Natural killer cell treated with Interleukin-12 subunit alpha and Interleukin-12 subunit beta and Interleukin-15 and Interleukin-18, amount 100 ng/mL, for 72 hours (primary cell): ENCODE measurements at places on chromosomes 12 and 14.

DNA sequence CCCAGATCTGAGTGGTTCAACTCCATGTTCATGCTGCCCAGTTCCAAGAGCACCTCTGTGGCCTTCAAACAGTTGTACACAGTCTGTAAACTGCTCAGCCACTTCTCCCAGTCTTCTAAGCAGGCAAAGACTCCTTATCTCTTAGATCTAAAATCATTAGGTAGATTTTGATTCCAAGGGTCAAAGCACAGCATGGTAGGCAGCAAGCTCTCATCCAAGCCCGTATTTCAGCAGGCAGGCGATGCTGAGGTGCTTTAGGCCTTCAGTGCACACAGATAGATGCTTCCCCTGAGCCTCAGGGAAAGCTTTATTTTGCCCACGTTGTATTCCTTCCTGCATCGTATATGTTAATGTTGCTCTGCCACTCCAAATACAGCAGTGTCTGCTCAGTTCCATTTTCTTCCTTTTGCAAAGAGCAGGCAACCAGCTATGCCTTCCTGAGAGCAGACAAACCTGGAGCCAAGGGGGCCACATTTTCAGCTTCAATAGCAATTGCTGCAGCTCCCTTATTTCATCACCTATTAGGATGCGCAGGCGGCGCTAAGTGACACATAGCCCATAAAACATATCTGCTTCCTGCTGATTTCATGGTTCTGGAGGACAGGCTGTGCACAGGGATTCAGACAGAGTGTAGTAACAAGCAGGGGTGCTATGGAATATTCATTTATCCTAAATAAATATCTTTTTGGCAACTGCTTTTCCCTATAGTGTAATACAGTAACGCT is 67.5 kb downstream of the ETV6 start:
- DNase-seq = no peak

- no peak for DNase-seq
Observed at GRCh38 chr12:47545938-47546609, 159.8 kb downstream of the RPAP3 start.

DNA sequence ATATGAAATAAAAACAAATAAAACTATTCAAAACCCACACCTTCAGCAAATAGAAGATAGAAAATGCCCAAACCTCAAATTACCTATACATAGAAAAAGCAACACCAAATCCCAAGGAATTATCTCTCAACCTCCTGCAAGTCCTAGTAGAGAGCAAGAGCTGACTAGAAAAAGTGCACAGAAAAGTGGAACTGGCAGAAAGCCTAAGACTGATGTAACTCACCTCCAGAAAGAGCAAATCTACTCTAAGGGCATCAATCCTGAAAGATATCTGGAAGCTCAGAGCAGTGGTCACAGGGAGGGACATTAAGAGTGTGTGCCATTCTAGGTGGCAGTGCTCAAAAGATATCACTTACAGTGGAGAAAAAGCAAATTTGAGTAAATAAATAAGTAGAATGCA is 62.1 kb upstream of the PLEKHG7 start:
- DNase-seq = no peak

- no peak for DNase-seq
Observed at GRCh38 chr14:32078858-32079216, 1.7 kb downstream of the ARHGAP5 start.

DNA sequence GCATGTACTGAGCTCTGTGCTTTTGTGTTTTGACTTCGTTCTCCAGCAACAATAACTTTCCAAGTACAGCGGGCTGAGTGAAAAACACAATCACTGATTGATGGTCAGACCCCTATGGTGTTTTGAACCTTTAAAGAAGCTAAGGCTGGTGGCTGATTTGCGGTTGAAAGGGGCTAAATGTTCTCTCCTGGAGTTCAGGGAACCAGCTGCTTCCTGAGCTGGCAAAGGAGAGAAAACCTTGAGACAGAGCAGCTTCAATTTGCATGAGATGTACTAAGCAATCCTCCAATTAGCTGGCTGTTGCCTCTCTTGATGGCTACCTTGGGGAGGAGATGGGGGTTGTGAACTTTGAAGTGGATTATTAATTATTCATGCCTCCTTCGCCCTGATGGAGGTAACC is 546.7 kb upstream of the SEL1L start:
- no peak for DNase-seq

DNA sequence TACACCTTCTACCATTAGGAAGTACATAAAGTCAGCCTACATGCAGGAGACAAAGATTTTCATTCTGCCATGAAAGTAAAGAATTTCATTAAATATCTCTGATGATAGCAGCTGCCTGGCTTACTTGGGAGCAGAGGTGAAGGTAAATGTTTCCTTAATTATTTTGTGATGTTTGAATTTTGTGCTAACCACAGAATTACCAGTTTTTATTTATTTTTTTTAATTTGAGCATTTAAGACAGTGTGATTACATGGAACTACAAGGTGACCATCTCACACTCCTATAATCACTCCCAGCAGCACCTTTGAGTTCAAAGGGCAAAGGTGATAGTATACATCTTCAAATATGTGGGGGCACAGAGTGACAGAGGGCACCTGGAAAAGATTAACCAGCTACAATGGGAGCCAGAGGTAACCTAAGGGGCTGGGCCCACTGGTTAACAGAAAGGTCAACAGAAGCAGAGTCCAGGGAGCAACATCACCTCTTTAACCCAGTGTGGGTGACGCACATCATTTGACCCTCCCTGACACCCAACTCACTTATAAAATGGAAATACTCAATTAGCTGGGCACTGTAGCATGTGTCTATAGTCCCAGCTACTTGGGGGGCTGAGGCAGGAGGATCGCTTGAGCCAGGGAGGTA is 65.0 kb downstream of the GCH1 start:
- DNase-seq = no peak

- DNase-seq = no peak
Observed at GRCh38 chr14:91636604-91637003, 95.3 kb downstream of the CATSPERB start.

DNA sequence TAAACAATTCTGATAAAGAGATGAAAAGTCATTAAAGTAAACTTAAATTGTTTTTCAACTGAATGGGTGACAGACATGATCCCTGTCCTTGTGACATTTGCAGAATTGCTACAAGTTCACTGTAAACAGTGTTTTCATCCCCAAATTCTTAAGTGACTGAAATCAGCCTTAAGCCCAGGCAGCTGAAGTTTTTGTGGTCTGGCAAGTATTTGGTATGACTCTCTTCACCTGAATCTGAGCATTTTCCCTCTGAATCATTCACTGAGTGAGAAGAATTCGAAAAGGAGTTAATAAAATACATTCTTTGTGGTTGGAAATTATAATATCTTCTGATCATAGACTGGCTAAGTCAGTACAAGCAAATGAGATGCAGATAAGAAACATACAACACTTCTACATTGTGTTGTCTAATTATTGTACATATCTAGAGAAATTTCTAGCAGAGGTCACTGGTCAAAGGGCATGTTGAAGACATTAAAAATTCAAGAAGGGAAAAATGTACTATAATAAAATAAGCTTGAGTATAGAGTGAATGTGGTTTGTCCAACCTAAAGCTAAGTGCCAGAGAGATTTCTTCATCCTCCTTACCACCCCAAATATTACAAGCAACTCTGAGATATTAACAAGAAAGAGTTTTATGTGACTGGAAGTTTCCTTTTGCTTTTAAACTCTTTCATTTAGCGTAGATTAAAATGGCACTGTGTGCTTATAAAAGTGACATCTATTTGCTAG is 177.8 kb upstream of the DIO2 start:
- DNase-seq = no peak

- DNase-seq = no peak
Observed at GRCh38 chr12:118358612-118359540, 13.8 kb downstream of the TAOK3 start.

DNA sequence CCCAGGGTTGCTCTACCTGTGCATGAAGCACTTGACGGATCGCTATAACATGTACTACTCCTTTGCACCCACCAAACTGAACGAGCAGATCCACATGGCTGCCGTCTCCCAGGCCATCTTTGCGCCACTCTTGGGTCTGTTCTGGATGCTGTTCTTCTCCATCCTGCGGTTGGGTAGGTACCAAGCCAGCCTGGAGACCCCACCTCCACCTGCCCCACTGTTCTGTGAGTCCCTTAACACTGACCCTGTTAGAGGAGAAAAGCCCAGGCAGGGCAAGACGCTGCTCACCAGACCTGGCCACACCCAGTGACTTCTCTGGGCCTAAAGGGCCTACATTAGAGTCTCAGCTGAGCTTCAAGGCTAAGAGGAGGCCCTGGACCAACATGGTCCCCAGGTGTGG is 21.7 kb downstream of the NGB start:
- no peak for DNase-seq

- peak; percentile 72 for DNase-seq
Observed at GRCh38 chr12:95998611-95999286, 2.6 kb upstream of the HAL start.

DNA sequence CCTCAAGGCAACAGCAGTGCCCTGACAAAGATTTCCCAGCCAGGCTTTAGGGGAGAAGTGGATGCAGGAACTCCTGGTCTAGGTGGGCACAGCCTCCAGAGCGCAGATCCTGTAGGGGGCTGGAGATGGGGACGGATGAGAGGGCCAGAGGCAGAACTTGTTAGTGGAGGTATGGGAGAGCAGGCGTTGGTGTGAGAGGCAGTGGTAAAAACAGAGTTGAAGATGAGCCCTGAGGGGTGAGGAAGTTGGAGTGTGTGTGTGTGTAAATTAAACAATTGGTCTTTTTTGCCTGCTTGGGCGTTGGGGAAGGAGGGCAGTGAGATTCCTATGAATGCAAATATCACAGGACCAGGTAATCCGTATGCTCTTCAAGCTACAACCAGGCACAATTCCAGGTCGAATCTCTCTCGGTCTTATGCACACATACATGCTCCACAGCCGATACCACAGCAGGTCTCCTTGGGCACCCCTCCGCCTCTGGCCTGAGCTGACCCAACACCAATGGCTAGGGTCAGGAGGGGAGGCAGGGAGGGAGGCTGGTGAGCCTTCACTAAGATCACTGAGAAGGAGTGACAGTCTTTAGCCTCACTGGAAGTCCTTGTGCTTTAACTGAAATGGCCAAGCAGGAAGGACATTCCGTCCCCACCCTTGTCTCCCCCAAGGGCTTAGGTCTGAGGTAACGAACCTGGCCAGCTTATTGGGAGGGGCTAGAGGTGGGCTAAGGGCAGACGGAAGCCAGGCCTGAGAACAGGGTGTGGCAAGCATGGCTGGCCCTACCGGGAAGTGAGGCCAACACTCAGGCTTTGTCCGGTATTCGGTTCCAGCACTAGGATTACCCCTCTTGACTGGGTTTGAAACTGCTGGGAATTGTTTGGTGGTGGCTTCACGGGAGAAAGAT is 1.5 kb upstream of the KRT7 start:
- DNase-seq = no peak

- no peak for DNase-seq
Observed at GRCh38 chr12:10205220-10205807, 7.4 kb upstream of the GABARAPL1 start.

GRCh38 chr12:108214486-108214885 is 85.4 kb downstream of the WSCD2 start:
- DNase-seq = no peak

- no peak for DNase-seq
Observed at GRCh38 chr12:27906127-27906500, 66.4 kb downstream of the PTHLH start.

- DNase-seq = no peak
Observed at GRCh38 chr12:104501660-104502059, 44.9 kb downstream of the CHST11 start.

DNA sequence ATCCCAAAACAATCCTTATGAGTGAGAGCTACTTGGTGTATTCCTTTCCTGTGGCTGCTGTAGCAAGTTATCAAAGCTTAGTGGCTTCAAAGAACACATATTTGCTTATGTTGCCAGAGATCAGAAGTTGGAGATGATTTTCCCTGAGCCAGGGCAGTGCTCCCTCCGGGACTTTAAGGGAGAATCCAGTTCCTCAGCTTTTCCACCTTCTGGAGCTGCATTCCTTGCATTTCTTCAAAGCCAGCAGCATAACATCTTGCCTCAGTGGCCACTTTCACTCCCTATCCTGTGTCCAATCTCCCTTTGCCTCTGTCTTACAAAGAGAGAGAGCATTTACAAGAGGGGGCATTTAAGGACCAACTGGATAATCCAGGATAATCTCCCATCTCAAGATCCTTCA is 33.7 kb downstream of the P2RX7 start:
- no peak for DNase-seq

DNA sequence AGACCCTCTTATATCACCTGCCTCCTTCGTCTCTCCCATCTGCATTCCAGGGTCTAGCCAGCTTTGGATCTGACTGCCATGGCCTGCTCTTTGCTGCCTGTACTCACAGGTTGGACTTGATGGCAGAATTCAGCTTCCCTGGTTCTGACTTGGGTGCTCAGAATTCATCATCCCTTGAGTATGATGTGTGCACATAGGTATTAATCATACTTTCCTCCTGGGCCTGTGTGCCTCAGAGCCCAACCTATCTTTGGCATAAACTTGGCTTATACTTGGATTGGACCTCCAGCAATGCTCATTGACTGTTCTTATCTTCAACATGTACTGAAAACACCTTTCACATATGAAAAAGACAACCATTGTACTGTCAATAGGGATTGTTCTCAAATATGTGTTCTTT is 70.7 kb upstream of the LMNTD1 start:
- no peak for DNase-seq

DNA sequence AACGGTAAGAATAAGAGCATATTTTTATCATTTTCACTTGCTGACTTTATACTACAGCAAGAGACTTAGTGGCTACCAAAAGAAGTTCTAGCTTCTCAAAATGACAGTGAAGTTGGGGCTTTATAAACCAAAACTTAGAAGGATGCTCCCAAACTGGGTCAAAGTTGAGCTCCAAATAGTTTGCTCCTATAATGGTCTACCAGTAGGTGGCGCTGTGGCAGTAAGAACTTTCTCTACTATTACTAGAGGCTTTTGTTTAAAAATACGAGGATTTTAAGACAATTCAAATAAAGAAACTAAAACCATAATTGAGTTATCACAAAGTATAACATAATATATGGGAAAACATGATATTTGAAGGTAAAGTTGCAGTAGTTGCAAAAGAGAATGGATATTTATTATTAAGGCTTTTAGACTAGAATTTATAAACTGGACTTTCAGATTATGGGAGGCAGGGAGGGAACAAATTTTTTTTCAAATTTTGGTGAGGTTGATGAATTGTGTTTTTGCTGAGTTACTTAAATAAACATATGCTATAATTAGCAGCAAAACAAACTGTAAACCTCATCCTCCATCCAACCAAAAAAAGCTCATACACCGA is 75.0 kb downstream of the TGFB3 start:
- peak; percentile 72 for DNase-seq

GRCh38 chr12:22443379-22444316 is 100.7 kb downstream of the C2CD5 start:
- peak; percentile 73 for DNase-seq

- DNase-seq = no peak
Observed at GRCh38 chr14:74846168-74846567, 29.8 kb downstream of the PROX2 start.

GRCh38 chr12:15963271-15963670 is 52.1 kb downstream of the DERA start:
- no peak for DNase-seq

DNA sequence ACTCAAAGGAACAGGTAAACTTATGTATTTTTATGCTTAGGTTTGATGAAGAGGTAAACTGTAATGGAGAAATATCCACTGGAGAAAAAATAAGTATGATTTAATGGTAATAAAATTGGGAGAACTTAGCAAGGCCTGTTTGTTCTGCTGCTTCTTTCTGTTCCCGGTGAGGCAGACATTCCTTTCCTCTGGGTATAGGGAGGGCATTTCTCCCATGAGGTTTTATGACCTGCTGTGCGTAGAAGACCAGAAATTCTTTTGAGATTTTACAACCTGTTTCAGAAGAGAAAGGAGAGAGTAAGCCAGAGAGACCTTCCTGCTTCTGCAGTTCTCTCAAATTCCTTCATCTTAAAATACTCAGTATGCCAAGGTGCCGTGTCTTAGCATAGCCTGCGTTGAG is 139.4 kb upstream of the RMST start:
- no peak for DNase-seq

GRCh38 chr12:49535921-49536525 is 2.8 kb upstream of the KCNH3 start:
- DNase-seq = no peak
